ENCODE measurements at places on chromosomes 2 and 18. TPM values are rescaled to one million over a fixed set of nuclear protein-coding genes. Genes with fewer than 3 reads are reported as not detected.

- H3K36me3 ChIP-seq = no peaks in the 10 kb centered on the region
- H3K27ac ChIP-seq = no peak overlapping the region
- no peak overlapping the region for H3K4me3 ChIP-seq
- H3K27me3 ChIP-seq = no peaks in the 10 kb centered on the region
Measured at GRCh38 chr2:132788310-132788838, 118.4 kb upstream of the LYPD1 start.

GRCh38 chr2:232042911-232043574 lies 81.5 kb downstream of the DIS3L2 start:
- no peak overlapping the region for H3K4me3 ChIP-seq
- H3K4me1 ChIP-seq = no peaks in the 10 kb centered on the region
- no peak for DNase-seq
- no peaks in the 10 kb centered on the region for H3K36me3 ChIP-seq

DNA sequence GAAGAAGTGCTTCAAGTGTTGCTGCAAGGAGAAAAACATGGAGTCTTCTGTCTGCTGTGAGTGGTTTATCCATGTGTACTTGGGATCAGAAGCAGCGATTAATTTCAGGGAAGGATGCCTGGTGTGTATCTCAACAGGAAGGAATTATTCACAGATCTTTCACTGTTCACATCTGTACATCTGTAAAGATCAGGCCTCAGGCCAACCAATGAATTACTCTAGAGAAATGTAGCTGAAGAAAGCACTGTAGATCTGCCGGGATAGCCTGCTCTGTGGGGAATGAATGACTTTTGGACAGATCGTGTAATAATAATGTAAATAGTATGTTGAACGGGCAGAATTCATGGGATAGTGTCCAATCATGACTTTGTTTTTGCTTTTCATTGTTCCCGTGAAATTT lies 54.0 kb upstream of the SPP2 start:
- H3K36me3 ChIP-seq = no peaks in the 10 kb centered on the region
- DNase-seq = no peak
- no peak overlapping the region for H3K4me3 ChIP-seq
- peaks cover 4% of the 10 kb centered on the region for H3K27me3 ChIP-seq
- no peaks in the 10 kb centered on the region for H3K4me1 ChIP-seq

DNA sequence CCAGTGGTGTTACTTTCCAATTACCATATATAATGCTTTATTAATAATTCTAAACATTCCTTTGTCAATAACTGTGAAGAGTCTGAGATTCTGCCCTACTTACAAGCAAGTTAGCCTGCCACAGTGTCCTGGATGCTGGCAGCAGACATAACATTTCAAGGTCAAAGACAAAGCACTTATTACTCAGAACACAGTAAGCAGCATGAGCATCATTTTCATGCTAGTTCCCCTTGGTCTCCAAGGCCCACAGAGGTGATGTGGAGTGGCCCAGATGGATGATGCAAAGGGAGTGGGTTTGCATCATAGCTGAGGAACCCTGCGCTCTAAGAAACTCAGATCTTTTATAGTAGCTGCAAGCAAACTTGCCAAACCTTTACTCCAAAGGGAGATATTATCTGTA lies 349.7 kb downstream of the ZEB2 start:
- no peaks in the 10 kb centered on the region for H3K36me3 ChIP-seq
- no peaks in the 10 kb centered on the region for H3K27me3 ChIP-seq
- H3K4me3 ChIP-seq = no peak overlapping the region
- H3K4me1 ChIP-seq = no peaks in the 10 kb centered on the region

DNA sequence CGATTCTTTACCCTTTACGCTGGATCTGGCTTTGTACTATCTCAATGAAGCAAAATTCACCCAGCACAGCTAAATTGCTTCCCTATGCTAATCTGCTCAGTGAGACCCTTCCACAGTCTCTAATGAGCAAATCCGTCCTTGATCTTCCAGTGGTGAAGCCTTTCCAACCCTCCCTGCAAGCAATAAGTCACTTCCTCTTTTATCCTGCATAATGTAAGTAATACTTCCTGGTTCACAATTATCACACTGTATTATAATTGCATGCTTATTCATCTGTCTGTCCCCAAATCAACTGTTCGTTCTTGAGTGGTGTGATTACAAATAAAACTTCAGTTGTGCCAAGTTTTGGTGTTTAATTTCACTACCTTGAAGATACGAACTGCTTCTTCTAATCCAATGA lies 404.0 kb downstream of the ADCYAP1 start:
- H3K27ac ChIP-seq = no peak overlapping the region
- no peaks in the 10 kb centered on the region for H3K27me3 ChIP-seq
- DNase-seq = no peak
- no peaks in the 10 kb centered on the region for H3K4me1 ChIP-seq

DNA sequence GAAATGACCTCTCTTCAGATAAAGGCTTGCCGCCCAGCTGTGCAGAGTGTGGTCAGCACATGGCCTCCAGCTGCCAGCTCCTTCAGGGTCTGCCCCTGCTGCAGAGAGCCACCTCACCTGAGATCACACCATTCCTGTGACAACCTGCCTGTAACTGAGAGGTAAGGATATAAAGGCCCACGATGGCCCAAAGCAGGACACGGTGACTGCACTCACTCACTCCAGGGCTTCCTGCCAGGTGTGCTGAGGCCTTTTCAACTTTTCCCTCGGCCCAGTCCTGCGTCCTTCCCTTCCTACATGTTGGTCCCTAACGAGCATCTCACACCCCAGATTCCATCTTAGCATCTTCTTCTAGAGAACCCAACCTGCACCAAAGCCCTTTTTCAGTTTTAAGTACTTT lies 36.2 kb downstream of the ANKRD44 start:
- H3K27me3 ChIP-seq = no peaks in the 10 kb centered on the region
- H3K4me3 ChIP-seq = no peak overlapping the region
- no peaks in the 10 kb centered on the region for H3K36me3 ChIP-seq
- H3K4me1 ChIP-seq = peaks cover 33% of the 10 kb centered on the region
- DNase-seq = no peak

Gene IL1A
- total RNA-seq = 0.19 TPM

Gene CPLX4
- total RNA-seq = 0.05 TPM

Data from thymus (tissue), 14 donors.